Kidney glomerular epithelial cell (primary cell): ENCODE measurements at places on chromosomes 7 and 10.
A peak's percentile ranks its signal among the peaks of the same experiment; 100 is the strongest.

GRCh38 chr7:106465704-106466468 lies 181.1 kb upstream of the NAMPT start:
- no peak for DNase-seq

GRCh38 chr7:93147363-93147762 lies 822 bp downstream of the SAMD9L start:
- DNase-seq, result peak; percentile 23

- DNase-seq, result no peak
Measured at GRCh38 chr7:103613655-103614642, 167.9 kb upstream of the SLC26A5 start.

DNA sequence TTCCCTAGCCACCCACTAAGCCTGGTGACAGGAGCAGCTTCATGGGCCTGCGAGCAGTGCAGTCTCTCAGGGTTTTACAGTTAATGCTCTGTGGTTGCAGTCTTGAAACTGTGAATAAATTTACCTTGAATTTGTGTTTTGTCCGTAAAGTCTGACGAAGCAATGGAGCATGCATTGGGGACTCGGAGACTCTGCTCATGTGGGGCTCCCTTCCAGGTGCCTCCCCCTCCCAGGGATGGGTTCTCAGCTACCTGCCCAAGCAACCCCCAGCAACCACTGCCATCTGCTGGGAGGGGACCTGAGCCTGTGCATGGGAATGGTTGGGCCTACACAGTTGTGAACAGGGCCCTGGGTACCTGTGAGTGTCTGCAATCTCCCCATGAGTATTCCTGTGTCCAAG lies 36.3 kb upstream of the IKZF1 start:
- no peak for DNase-seq
